ENCODE measurements at places on chromosomes 1 and 21.

GRCh38 chr1:236247286-236247685 is 34.5 kb downstream of the ERO1B start:
- no peak for DNase-seq

DNA sequence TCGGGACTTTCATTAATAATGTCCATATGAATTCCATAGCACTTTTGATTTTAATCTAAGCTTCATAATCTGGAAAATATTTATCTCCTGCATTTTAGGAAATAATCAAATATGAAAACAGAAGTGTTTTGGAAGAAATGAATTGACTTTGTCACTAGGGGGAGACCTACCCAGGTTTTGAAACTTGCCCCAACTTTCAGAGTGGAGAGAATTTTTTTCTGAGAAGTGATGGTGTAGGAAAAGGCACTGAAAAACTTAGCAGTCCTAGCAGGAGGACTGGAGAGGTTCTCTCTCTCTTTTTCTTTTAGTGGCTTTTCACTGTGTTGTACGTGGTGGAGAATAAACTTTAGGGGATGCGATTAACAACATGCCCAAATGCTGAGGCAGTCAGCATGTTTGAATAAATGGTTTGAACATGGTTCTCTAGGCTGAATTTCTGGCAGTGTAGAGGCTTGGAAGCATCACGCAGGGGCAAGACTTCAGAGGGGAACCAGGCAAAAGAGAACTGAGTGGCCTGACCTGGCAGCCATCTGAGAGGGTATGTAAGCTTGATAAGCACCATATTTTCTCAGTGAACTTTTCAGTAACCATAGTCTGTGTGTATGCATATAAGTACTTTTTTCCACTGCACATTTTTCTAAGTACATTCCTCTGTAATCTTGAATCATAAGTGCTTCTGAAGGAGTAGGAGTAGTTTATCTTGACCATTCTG is 68.3 kb upstream of the NEK7 start:
- DNase-seq: no peak

DNA sequence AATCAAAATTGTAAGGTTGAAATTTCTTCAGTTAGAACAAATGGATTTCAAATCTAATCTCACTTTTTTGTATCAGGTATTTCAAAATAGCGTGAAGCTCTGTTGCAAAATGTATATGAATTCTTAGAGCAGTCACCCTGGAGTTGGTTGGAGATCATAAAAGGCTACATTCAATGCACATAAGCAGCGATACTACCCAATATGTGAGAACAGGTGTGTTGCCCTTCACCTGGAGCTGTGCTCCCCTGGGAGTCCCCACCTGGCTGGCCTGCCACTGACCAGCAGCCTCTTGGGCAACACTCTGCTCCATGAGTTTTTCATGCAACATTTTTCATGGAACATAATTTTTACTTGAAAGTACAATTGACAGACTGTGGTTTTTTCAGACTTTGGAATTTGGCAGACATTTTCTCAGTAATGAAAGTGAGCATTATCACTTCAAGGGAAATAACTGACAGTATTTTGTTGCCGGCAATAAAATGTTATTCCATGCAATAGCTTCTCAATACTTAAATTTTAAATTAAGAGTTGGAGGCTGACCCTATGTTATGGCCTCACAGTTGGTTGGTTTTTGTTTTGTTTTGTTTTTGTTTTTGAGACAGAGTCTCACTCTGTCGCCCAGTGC is 95.1 kb downstream of the ST3GAL3 start:
- no peak for DNase-seq

- no peak for DNase-seq
Observed at GRCh38 chr1:30962609-30963508, 54.3 kb upstream of the SDC3 start.
